ENCODE measurements at places on chromosomes 6 and 20.

DNA sequence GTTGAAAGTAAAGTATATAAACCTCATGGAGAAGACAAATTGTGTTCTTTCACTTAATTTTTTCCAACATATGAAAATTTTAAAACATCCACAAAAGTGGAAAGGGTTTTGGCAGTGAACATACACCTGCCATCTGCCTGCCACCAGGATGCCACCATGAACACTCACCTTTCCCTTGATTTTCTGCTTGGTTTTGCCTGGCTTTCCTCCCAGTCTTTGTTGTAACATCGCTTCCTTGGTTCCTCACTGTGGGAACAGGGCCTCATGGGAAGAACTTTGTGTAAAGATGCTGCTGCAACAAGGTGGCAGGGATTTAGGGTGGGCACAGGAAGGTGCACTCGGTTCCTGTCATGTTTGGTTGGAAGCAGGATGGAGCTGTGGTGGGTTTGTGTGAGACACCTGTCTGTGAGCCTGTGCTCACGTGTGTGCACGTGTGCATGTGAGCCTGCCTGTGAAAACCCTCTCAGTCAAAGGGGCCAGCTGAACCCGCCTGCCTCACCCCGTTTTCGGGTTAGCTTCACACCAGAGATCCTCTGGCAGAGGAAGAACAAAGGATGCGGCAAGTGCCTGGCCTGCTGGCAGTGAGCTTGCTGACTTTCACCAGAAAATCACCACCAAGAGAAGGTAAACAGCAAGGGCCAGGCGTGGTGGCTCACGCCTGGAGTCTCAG lies 11.0 kb upstream of the RBM38 start:
- no peak for DNase-seq

DNA sequence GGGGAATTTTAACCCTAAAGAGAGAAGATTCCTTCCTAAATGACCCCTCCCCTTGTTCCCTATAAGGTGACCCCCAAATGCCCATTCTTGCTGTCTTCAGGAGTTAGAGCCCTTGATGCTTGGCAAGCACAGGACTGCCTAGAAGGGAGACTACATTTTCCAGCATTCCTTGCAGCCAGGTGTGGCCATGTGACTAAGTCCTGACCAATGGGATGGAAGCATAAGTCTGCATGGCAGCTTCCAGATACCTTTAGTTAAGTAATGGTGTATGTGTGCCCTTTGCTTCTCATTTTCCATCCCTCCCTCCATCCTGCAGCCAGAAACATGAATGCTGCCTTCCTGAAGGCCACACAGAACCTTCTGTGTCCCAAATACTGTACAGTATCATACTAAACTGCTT lies 5.5 kb downstream of the BFSP1 start:
- DNase-seq, result no peak

DNA sequence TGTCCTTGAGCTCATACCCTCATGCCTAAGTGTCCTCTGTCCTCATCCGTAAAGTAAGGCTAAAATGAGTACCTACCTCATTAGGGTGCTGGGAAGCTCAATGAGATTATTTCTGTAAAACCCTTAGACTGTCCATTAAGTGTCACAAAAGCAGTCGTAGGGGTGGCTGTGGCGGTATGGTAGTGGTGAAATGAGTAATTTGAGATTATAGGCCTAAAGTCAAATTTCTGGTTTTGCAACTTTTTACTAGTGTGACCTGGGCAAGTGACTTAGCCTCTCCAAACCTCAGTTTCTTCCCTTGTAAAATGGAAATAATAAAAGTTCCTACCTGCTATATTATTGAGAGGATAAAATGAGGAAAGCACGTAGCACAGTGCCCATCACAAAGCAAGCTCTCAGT lies 148.2 kb upstream of the AKAP12 start:
- DNase-seq, result no peak

DNA sequence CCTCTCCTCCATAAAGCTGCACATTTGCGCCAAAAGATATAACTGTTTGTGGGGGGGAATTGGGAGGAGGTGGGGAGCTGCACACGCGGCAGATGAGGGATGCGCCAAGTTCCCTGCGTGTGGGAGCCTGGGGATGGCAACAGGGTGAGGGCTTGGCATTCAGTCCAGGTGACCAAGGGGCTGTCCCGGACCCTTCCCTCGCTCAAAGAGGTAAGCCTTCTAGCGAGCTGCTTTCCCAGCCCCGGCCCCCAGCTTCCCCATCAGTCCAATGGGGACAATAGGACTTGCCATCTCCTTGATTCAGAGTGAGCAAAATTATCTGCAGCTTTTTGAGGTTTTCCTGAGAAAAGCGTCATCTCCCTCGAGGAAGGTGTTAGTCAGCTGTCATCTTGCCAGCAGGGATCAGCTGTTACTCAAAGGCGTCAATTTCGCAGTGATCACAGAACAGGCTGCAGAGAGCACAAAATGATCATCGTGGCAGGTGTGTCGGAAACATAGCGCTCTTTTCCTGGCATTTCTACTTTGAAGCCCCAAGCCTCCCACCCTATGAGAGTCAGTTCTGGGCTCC lies 21.3 kb downstream of the ZNF831 start:
- no peak for DNase-seq

DNA sequence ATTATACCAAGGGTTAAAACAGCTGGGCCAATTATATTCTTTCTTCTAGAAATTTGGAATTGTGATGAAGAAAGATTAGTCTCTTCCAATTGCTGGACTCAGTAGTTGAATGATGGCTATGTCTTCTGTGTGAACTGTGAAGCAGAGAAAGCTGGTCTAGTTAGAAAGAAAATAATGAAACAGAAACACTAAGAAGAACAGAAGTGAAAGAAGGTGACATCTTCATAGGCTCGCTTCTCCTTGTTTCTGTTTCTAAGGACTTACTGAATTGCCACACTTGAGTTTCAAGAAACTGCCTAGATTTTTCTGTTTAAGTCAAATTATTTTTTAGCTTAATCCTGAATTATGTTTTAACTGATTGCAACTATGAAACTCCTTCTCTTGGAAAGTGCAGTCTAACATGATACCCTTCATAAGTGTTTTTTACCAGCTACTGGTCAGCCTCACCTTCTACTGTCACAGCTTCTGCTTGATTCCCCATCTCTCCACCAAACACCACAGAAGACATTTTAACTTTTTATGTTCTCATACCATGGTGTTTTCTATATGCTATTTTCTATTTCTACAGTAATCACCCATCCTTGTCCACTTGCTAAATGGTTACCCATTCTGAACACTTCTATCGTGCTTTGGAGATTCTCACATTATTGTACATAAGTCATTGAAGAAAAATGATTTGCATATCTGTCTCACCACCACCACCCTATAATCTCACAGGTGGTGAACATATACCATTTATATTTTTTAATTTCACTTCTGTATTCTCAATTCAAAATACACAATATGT lies 268.8 kb downstream of the GRIK2 start:
- DNase-seq, result no peak

- DNase-seq, result no peak
Observed at GRCh38 chr20:19260412-19261090, 48.1 kb downstream of the SLC24A3 start.

- no peak for DNase-seq
Observed at GRCh38 chr6:17381424-17382147, 11.8 kb upstream of the CAP2 start.

DNA sequence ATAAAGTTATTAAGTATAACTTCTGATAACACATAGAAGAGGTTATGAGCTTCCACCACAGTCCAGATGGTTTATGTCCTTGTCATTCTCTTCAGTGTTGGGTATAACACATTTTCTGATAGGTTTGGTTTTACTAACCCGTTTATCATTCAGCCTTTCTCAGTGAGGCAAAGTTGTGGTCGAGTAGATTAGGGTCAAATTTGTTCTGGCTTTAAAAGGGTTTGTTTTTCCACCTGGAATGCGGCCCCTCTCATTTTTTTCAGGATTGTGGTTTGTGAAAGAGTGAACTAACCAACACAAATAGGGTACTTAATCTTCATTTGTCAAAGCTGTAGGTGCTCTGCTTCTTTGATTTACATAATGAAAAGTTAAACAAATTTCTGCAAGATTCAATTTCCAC lies 204.2 kb upstream of the ASCC3 start:
- DNase-seq, result no peak

DNA sequence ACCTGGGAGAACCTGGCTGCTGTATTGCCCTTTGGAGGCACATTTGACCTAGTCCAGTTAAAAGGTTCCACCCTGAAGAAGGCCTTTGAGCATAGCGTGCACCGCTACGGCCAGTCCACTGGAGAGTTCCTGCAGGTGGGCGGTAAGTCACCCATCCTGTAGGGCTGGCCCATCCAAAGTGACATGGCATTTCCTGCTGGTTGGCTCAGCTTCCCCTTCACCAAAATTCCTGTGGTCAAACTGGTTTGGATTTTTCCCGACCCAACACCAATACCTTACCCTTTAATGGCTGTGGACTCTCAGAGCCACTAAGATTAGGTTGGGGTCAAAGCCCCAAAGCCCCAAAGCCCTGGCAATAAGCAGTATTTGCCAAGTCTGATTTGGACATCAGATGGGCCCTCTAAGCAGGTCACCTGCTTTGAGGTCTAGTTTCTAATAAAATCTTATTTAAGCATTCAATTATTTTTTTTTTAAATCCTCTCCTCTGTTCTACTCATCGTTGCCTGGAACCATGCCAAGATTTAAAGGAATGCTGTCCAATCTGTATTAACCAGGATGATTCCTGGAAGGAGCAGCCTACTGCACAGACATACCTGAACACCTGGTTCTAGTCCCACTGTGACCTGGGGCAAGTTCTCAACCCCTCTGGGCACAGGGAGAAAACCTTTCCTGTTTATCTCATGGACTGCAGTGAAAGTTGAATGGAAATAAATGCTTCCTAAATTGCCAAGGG lies 40.8 kb downstream of the NT5E start:
- no peak for DNase-seq

DNA sequence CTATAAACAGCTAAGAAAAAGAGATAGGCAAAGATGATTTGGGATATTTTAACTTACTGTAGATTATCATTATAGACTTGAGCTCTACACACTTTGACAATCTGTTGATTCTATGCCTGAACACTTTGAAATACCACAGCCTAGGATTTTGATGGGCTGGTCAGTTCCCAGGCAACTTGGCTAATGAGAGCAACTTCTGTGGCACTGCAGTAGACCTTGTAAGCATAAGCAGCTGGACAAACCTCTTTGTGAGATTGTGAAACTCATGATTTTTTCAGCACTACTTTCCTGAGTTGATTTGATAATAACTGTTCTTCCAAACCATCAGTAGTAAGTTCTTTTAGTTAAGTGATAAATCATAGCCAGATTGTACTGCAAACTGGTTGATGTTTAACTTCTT lies 27.1 kb upstream of the ELOVL5 start:
- DNase-seq, result no peak

DNA sequence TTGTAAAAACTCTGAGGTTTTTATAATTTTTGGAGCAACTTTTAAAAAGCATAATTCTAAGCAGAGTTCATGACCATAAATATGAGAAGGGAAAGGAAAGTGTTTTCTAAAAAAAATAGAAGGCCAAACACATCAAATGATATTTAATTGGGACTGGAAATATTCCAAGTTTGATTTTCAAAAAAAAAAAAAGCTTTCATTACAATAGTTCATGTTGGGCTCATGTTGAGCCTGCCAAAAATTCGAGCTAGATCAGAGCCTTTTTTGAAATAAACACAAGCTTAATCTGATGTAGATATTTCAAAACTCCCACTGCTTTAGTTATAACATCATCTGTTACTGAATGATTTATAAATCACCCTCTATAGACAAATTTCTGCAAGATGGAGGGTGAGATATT lies 163.4 kb upstream of the DEFB112 start:
- DNase-seq, result no peak
